ENCODE measurements at places on chromosomes 6 and 20. TPM values are rescaled to one million over a fixed set of nuclear protein-coding genes. Genes with fewer than 3 reads are reported as not detected.

DNA sequence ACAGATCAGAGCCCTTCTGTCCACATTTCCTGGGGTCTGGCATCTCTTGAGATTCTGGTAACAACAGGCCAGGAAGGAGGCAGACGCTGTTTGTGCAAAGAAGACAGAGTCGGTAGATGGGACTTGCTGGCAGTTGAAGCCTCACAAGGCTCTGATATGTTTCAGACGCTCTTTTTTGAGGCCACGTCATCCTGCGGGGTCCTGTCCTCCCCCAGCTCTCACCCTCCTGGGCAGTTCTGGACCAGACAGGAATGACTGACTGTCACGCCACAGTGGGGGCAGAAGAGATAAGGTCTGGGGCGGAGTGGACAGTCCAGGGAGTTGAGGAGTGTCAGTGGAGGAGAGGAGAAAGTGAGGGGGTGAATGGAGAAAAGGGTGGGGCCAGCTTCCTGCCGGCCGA, 87.1 kb upstream of the SULF2 start:
- ATAC-seq = peak; percentile 49

GRCh38 chr6:21161707-21162106, 431.8 kb upstream of the SOX4 start:
- no peak for ATAC-seq

GRCh38 chr6:157333956-157334355, 10.6 kb upstream of the TMEM242 start:
- no peak for ATAC-seq

- no peak for ATAC-seq
Observed at GRCh38 chr6:46790355-46790874, 2.8 kb upstream of the MEP1A start.

DNA sequence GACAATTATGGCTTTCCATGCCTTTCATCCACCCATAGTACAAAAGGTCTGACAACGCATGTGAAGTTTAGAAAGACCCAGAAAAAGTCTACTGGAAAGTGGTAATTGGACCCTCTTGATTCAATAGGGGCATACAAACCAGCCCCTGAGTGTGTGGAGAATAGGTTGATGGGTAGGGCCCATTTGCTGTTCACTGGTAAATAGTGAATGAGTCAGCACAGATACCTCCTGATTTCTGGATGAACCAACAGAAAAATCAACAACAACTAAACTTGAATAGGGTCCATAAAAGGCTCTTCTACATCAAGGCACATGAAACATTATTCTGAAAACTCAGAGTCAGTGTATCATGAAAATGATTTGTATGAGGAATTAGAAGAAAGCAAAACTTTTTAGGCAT, 235.4 kb upstream of the SLC35B3 start:
- no peak for ATAC-seq

RNF39 gene
- total RNA-seq = 1.7 TPM

- peak; percentile 56 for ATAC-seq
Observed at GRCh38 chr6:15793288-15793687, 130.5 kb upstream of the DTNBP1 start.

GRCh38 chr6:81228912-81229555, 523.4 kb downstream of the TENT5A start:
- no peak for ATAC-seq

ULBP1 gene
- total RNA-seq = 3.8 TPM

RNF182 gene
- 1.9 TPM for total RNA-seq

DNA sequence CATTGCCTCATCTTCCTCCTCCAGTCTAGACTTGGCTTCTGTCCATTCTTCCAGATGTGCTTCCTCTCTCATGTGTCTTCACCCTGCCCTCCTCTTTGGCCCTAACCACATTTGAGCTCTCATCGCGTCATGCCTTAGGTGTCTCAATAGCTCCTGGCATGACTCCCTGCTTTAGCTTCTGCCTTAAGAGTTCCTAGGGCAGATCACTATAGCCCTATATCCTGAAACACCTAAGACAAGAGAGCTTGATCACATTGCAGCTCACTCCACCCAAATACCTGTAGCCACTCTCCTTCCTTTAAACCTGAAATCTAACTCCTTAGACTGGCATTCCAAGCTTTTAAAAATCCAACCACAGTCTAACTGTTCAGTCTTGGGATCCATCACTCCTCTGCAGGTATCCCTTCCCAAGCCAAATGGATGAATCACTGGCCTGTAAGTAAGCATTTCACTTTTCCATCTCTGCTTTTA, 69.0 kb upstream of the STXBP5 start:
- no peak for ATAC-seq

- ATAC-seq = peak; percentile 98
Observed at GRCh38 chr6:25660512-25660911, 8.5 kb downstream of the SCGN start.

- no peak for ATAC-seq
Observed at GRCh38 chr6:111846066-111846465, 27.2 kb downstream of the FYN start.

GRCh38 chr6:165704045-165704748, 41.2 kb upstream of the PDE10A start:
- peak; percentile 60 for ATAC-seq

GRCh38 chr20:62872184-62872847, 10.7 kb upstream of the TCFL5 start:
- ATAC-seq = no peak

MTHFD1L gene
- total RNA-seq = 67.7 TPM

SEMG1 gene
- not detected for total RNA-seq

DNA sequence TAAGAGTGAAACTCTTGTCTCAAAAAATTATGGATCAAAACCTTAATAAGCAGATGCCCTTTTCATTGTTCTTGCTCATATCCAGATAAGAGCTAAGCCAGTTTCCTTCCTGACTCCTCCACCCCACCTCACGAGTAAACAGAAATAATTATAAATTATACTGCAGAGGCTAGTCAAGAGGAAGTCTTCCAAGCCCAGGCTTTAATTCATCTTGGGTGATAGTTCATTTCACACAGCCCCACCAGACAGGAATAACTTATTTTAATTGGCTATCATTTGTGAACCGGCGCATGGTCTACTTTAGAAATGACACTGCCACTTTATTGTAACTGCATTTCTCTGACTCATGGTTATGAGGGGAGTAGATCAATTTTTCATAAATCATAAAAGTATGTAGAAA, 102.0 kb downstream of the BTBD3 start:
- peak; percentile 91 for ATAC-seq

ARMC2 gene
- 22.5 TPM for total RNA-seq

DNA sequence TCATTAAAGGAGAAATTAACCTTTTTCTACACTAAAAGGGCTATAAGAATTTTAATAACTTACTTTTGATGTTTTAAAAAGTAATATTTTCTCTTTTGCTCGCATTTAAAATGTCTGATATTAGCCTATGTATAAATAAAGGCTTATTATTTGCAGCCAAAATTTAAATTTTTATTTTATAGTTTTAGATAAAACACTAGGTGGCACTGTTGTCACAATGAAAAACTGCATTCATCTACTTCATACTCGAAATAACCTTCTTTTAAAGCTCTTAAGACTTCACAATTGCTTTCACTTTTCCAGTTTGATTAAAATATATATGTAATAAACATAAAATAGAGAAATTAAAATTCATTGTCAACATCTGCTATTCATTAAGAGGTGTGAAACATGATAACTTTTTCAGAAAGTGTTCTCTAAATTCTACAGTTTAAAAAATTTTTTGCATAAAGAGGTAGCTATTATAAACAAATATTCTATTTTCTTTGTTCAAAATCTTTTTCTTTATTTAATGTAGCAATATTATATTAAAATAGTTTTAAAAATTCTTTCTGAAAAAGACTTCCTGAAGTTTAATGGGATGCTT, 78.8 kb upstream of the DEFB112 start:
- no peak for ATAC-seq

DNA sequence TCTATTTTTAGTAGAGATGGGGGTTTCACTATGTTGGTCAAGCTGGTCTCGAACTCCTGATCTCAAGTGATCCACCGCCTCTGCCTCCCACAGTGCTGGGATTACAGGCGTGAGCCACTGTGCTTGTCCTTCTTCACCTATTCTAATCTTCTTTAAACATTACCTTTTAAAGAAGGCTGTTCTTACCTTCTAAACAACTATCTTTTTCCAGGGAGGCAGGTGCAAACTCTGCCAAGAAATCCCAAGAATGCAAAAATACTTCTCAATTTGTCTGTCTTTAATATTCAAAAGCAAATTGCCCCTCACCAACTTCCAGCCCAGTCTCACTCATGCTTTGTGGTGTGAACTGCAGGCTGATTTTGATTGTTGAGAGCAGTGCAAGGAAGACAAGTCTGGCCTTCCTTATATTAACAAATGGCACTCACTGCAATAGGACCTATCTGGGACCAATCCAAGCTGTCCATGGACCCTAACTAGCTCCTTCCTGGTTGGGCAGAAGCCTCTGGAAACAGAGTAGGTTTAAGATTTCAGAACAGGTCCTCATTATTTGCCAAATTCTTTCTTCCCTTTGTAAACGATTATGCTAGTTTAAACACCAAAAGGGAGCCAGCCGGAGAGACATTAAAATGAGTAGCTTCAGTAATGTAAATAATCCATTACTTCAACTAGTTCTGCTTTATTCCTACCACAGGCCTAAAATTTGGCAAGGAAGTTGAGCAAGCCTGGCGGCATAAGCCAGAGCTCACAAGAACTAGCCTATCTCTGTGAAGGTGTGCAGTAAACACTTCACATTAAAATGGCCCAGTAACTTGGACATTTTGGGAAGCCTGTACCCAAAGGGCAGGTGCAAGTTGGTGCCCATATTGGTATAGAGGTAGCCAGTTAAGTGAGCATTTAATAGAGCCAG, 1.6 kb downstream of the SCAND1 start:
- no peak for ATAC-seq

VWA7 gene
- total RNA-seq = 0.71 TPM

DNA sequence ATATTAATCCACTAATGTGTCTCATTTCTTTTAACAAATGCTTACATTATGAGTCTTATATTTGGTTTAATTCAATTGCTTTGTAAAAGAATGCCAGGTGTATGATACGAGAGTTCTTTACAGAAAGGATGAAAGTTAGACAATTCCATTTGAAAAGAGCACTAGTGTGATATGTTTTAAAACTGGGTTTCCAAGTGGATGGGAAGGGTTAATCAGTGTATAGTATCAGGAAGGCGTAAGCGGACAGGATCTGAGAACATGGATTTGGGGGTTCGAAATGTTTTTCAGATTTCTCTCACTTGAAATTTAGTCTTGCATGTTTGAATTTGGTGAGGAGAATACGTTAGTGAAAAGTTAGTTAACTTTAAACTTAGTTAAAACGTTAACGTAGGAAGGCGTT, 2.6 kb downstream of the FOXO3 start:
- no peak for ATAC-seq

BANF2 gene
- not detected for total RNA-seq

IPCEF1 gene
- total RNA-seq = 0.44 TPM

OPRM1 gene
- total RNA-seq = 2.3 TPM

- ATAC-seq = no peak
Observed at GRCh38 chr6:10545482-10545881, 24.3 kb downstream of the GCNT2 start.

DNA sequence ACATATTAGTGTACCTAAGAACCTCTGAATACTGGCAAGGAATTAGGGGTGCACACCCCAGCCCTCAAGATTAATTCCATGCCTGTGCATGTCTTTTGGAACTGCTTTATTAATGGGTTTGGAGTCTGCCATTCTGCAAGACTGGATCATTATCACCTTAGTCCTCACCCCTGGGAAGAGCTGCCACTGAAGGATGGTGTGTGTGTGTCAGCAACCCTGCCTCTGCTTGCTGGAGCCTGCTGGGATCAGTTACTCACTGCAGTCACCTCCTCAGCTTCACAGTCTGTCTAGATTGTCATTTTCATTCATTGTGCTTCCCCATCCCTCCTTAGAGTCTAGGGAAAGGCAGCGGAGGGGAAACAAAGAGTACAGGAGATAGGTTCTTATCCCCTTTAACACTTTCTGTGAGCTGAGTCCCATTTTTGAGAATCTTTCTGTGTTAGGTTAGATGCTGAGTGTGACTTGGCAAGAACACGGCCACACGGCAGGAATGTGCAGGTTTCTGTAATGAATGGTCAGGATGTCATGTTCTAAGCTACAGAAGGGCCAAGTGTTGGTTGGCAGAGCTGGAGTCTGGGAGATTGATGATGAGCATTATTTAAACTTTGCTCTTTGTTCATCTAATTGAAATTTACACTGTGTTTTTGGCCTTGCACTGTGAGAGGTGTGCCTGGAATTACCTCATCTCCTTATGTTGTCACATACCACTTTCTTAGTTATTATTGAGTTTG, 21.1 kb downstream of the GHRH start:
- no peak for ATAC-seq

GRCh38 chr6:148128014-148128730, 214.5 kb upstream of the SASH1 start:
- no peak for ATAC-seq

ACTL10 gene
- 1.9 TPM for total RNA-seq

- no peak for ATAC-seq
Observed at GRCh38 chr20:3223994-3224680, 14.8 kb downstream of the ITPA start.

DNA sequence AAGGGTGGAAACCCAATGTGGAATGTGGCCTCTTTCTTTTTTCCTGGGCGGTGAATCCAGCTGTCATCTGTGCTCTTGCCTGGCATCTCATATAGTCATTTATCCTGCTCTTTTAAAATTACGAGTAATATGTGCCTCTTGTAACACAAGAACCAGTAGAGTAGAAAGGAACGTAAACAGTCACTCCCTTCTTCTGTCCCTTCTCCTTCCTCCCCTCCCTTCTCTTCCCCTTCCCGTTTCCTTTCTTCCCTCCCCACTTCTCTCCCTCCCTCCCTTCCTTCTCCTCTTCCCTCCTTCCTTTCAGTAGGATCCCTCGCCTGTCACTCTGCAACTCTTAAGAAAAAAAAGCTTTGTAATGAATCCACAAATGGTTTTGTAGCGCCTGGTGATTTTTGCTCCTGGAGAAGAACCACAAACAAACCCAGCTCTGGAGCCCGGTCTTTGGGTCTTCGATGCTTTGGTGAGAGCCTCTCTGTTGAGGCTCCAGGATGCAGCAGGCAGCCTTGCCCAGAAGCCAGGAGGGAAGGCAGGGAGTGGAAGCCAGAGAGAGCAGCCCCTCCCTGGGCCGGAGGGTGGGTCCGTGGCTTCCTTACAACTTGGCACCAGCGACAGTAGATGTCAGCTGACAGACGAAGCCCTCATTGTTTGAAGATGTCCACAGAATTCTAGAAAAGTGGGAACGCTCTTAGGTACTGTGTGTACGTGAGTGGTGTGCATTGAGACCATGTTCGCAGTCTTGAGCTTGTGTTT, 15.0 kb downstream of the DUSP22 start:
- ATAC-seq = no peak

TGM2 gene
- 0.59 TPM for total RNA-seq

DNA sequence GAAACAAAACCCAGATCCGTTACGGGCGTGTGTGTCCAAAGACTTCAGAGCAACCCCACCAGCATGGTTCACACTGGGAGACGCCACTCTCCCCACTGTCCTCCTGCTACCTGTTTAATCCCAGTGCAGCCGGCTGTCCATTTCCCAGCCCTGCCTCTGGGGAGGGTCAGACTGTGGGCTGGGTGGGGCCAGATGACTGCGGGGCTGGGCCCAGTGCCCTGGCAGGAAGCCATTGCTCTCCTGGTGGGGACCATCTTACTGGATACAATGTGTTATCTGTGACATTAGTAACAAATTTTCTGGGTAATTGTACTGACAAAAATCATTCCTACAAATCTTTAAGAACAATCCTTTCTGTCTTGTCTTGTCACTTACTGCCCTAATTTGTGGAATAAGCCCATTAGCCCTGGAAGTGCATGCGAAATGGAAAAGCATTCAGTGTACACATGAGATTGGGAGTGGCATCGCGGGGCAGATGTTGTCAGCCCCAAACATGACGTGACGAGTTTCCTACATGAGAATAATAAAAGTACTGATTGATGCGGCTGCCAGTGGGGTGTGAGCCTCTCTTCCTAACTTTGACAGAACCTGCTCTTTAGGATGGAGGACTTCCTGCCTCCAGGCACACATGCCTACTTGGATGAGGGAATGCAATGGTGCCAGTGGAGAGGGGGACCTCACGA, 37.9 kb upstream of the PCMTD2 start:
- no peak for ATAC-seq
